Fibroblast of lung (primary cell): ENCODE measurements at places on chromosomes 2 and 18. TPM values are rescaled to one million over a fixed set of nuclear protein-coding genes. Genes with fewer than 3 reads are reported as not detected.

UGT1A3 gene
- total RNA-seq = not detected in 2 replicates

COMMD1 gene
- total RNA-seq = 36.0 and 38.6 TPM in 2 replicates

DYTN gene
- not detected in 2 replicates for total RNA-seq

FIGN gene
- total RNA-seq = 0.51 and 1.5 TPM in 2 replicates

UGT1A1 gene
- total RNA-seq = not detected in 2 replicates

MYO7B gene
- under 0.01 TPM in 1 of 2 replicates, not detected in the other for total RNA-seq

RBKS gene
- 1.3 and 2.6 TPM in 2 replicates for total RNA-seq

DNA sequence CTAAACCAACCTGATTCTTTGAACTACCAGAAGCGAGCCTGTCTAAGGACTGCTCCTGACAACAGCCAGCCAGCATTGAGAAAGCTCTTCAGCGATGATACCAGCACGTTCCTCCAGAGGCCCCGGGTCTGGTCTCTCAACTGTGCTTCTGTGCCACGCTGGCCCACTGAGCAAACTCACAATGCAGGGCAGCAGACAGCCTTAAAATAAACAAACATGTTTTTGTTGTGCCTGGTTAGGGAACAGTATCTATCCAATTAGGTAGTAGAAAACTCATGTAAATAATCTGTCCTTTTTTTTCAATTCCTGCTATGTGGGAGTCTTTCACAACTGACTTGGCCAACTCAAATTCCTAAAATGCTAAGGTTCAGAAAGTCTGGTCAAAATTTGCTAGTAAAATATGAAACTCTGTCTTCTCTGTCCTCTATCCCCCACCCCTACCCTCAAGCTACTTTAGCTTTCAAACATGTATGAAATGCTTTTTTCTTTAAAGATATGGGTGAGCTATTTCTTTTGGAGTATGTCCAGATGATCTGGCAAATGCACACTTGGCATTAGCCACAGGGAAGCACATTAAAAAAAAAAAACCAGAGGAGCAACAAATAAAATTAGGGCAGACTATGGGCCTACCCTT is 21.4 kb upstream of the EML4 start:
- DNase-seq = peak; percentile 68

DNA sequence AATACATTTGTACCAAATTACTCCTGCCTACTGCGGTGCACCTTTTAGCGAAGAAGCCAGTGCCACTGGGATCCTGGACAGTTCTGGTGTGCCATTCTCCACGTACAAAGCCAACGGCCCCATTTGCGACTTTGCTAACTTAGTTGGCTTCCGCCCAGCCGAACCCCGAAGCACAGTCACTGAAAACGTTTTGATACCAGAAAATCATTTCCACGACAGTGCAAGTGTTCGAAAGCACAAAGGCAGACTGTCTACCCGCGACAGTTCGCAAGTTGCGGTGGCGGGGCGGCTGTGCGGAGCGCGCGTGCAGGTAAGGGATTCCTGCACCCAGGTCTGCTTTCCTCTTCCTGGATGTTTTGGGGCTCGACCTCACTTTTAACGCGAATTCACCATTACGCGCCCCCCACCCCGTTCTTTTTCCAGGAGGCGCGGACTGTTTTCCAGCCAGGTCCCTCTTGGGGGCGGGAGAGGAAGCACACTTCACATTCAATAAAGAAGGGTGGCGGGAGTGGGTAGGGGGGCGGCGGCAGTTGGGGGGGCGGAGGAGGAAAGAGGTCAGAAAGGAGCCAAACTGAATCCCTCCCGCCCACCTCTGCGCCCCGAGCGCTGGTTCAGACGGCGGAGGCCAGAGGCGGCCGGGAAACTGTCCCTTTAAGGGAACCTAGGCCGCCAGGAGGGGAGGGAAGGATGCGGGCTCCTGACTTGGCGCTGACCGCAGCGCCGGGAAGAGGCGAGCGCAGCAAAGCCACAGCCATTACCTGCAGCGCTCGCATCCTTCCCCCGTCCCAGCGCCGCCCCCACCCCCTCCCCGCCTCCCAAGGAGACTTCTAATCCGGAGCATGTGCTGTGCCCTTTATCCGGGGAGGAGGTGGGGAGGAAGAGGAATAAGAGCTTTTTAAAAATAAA is 107.4 kb upstream of the KCTD1 start:
- peak; percentile 38 for DNase-seq

DNA sequence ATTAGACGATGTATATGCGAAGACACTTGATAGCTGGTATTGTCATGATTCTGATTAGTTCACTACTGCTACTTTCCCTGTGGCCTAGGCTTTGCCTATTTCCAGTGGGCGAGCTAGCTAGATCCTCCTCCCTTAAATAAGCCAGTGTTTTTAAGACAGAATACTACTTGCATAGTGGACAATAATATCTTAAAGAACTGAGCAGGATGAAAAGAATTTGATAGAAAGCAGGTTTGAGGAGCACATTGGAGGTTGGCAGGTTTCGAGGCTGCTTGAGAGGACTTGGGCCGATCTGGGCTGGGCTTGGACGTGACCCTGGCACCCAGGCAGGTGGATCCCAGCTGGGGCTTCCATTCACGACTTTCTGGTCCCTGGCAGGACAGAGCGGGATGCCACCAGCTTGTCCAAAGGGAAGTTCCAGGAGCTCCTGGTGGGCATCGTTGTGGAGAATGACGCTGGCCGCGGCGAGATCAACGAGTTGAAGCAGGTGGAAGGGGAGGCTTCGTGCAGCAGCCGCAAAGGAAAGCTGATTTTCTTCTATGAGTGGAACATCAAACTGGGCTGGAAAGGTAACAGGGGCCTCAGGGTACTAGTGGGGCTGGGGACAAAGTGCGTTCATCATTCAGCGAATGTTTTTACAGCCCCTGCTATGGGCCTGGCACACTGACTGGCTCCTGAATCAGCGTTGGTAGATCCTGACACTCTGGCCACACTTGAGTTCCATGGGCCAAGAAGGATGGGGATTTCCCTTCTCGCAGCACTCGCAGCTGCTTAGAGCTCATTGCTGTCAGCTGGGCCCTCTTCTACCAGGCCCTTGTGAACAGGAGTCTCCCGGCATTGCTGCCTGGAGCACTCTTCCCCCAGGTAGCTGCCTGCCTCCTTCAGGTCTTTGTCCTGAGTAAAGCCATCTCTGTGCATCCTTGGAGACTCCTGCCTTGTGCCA is 16.9 kb downstream of the C2orf74 start:
- no peak for DNase-seq

DNA sequence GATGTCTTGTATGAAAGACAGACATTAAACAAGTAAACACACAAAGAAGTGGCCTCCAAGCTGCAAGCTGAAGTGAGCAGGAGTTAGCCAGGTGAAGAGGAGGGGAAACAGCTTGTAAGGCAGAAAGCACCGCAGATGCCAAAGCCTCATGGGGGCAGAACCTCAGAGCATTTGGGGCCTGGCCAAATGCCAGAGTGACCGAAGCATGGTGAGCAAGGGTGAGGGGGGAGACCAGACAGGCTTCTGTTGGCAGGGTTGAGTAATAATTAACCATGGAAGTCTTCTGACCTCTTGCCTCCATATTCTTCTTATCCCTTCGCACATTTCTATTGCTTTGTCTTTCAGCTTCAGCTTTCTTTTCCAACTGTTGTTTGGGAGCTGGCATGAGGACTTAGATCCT is 5.6 kb downstream of the QPCT start:
- DNase-seq = no peak

DNA sequence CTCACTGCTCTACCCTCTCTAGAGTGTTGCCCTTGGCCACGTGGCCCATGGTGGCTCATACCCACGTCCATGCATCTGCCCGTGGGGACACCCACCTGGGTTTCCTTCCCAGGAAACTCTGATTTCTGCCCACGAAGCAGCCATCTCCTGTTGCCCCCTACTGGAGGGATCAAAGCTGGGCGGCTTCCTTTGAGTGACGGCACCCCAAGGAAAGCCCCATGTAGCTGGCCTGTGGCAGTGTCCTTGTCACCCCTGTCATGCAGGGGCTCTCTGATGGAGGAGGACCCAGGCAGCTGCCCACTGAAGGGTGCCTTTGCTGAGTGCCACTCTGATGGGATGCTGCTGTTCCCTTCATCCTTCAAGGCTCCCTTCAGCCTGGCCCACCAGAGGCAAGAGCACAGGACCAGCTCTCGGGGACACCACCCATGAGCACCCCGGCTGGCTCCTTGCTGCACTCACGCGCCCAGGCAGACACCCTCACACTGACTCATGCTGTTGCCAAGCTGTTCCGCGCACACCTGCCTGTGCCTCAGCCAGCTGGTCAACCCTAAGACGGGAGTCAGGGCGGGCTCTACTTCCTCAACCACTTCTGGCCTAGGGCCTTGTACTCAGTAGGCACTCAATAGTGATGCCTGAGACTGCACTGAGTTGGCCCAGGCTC is 101.1 kb downstream of the CTIF start:
- no peak for DNase-seq

DNA sequence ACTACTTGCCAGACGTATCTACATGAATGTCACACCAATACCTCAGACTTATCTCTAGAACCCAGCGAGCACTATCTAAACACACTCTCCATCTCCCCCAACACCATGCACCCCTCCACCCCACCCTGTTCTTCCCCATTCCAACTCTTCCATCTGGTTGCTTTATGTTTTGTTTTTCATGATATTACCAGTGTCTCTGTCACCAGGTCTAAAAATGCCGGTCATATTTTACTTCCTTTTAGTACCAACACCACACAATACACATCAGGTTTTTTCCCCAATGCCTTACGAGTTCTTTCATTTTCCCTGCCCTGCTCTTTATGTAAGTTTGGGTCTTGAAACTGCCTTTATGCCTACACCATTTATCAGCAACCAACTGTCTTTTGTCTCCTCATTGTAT is 10.2 kb upstream of the ITGA4 start:
- no peak for DNase-seq

DNA sequence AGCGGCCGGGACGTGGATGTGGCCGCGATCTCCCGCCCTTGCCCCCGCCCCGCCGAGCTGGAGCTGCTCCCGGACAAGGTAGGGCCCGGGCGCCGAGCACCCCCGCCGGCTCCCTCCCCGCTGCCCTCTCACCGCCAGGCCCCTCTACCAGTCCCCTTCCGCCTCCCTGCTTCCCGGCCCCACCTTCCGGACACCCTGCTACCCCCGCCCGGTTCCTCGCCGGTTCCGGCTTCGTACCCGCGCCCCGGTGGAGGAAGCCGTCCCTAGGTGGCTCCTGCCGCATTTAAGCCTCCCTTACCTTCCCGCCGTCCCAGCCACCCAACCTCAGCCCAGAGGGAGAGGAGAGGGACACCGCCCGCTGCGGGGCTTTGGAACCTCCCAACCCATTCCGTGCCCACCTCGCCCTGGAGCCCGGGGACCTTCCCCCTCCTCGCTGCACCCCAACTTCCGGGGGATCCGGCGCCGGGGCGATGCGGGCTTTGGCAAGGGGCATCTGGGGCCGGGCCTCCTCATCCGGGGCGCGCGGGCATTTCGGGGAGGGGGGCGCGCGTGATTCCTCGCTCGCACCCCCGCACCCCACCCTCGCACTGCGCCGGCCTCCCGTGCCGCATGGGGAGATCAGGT is 475 bp downstream of the B3GNT2 start:
- no peak for DNase-seq

DNA sequence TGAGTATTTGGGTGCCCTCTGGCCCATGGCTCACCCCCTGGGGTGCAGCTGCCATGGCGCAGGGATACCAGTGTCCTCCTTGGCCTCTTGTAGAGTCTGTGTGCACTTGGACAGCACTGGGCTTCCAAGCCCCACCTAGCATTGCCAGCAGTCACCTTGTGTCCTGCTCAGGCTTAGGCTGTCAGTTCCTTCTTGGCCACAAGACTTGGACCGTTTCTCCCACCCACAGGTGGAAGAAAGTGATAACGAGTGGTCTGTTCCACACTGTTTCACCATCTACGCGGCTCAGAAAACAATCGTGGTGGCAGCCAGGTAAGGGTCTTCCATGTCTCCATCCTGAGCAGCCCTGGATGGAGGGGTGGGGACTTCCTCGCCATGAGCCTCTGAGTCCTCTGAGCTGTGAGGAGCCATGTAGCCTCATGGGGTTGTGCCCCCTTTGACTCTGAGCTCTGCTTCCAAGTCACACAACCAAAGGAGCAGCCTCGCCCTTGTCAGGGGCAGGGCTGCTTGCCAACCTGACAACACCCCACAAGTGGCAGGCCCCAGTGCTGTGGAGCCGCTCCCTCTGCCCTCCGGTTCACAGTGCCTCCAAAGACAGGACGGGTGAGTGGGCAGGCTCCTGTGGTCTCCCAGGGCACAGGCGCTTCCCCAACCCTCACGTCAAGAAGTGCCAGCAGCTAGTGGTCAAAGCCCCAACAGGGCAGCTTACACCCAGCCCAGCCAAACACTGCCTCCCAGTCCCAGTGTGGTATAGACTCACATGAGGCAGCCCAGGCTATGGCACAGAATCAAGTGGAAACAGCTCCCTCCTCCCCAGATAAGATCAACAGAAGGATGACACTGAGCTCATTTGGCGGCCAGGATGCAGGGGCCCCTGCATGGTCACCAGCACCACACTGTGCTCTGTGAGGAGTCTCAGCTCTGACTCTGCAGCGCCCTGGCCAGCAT is 18.4 kb downstream of the STK25 start:
- no peak for DNase-seq

GRCh38 chr18:21830532-21830931 is 89.9 kb downstream of the MIB1 start:
- no peak for DNase-seq
